ENCODE measurements at places on chromosomes 4 and X. TPM values are rescaled to one million over a fixed set of nuclear protein-coding genes. Genes with fewer than 3 reads are reported as not detected.

- peak; percentile 6 for DNase-seq
Observed at GRCh38 chr4:119284876-119285780, 36.8 kb downstream of the FABP2 start.

GRCh38 chr4:186121057-186121456 is 16.6 kb downstream of the FAM149A start:
- DNase-seq, result no peak

The NPY1R gene
- total RNA-seq, result 32.9 TPM

DNA sequence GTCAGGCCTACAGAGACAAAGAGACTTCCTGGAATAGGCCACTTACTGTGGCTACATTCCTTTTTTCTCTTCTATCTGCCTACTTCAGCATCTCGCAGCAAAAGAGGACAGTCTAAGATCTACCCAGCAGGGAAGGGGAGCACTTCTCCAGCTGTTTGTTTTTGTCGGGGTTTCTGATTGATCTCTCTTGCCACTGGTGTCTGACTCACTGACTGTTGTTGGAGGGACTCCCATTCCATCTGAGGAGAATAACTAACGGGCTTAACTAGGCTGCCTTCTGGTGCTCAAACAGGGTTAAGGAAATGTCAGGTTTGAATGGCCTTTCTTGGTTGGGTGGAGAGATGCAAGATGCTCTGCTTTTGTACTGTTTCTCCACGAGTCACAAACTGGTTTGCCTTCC is 100.2 kb upstream of the TMEM164 start:
- DNase-seq, result no peak

- no peak for DNase-seq
Observed at GRCh38 chr4:5753366-5753765, 42.4 kb downstream of the EVC start.

All from kidney (tissue), 22 donors.